ENCODE measurements at places on chromosomes 7 and 10.

GRCh38 chr7:47371317-47371716, 210.6 kb downstream of the TNS3 start:
- DNase-seq, result no peak

DNA sequence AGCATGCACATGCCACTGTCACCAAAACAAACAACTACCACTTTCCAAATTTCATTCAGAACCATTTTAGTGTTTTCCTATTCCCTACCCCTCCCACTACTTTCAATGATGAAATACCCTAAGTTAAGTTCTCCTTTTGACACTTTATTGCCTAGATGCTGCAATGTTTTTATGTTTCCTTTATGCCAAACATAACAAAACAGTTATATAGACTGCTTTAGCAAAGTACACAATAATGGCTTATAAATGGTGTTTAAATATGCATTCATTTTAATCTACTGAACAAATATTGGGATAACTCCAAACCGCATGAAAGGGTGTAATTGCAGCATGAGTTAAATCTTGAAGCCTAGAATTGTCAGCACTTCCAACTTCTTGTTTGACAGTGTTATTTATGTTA, 69.2 kb downstream of the PHYHIPL start:
- DNase-seq, result no peak

DNA sequence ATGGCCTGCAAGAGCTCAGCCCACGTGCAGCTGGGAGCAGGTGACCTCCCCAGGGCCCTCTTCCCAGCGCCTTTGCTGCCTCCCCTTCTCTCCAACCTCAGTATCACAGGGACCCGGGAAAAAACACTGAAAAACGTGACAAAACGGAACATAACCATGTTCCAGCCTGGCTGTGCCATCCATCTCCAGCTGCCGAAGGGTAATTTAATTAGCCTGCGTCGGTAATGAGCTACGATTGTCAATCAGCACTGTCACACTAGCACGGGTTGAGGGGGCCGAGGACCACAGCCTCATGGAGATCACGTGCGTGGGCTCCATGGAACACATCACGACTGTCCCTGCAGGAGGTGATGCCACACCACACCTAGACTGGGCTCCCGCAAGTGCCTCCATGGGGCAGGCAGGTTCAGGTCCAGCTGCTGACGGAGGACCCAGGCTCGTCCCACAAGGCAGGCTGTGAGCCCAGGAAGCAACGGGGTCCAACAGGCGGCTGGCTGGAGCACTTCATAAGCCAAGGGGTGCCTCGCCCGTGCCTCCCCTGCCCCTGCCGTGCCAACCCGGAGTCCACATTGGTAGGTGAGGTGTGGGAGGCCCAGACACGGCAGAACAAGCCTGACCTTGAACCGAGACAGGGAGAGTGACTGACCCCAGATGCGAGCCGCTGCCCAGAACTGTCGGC, 199.5 kb downstream of the ELFN1 start:
- DNase-seq, result no peak

DNA sequence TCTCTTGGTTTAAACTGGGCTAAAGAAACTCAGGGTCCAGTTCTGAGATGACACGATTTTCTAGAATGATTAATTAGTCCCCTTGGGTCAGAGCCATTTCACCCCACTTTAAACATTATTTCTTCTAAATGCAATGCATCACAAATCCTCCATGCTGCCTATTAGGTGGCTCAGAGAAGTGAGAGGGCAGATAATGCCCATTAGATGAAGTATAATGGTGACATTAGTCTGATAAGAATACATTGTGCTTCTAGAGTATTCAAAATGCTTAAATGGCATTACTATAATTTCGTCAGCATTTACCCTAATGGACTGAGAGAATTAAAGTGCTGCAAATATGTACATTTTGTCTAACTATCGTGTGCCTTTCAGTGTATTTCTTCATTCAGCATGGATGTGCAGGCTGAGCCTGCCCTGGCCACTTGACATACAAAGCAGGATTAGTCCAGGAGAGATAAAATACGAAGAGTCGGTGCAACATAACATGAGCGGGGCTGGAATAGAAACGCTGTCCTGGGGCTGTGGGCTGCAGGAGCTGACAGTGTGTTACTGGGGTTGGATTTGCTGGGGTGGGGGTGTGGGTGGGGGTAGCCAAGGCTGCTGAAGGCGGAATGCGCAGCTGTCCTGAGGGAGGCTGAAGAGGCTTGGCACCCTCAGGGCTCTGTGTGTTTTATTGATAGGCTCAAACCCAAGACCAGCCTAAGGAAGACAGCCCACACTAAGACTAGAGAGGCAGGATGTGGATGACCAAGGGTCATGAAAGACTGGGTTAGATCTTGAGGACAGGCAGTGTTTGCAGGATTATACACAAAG, 52.8 kb upstream of the KLF6 start:
- DNase-seq, result no peak

GRCh38 chr7:25597946-25598345, 369.7 kb upstream of the NPVF start:
- no peak for DNase-seq

DNA sequence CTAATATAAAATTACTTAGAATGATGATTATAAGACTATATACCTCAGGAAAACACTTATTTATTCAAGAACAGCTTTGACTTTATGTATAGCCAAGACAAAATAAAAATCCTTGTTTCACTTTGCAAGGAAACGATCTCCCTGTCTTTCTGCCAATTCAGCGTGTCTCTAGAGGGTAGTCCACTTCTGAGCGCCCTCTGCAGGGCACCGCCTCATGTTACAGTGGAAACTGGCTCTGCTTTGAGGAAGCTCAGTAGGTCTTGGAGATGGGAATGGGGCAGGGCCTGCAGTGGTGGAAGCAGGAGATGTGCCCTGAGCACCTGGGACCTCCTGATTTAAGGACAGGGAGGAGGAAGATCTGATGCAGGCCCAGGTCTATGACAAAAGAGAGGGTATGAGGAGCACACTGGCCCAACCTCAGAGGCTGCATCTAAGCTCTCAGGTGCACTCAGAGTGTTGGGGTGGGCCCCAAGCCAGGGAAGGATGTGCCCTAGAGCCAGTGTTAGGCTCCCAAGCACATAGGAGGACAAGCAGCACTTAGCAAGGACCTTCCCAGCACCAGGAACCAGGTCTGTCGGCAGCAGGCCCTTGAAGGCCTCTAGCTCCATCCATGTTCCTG, 481.0 kb downstream of the TNS3 start:
- DNase-seq, result peak; percentile 53

GRCh38 chr7:36787933-36788378, 63.7 kb upstream of the AOAH start:
- no peak for DNase-seq

GRCh38 chr10:48501226-48501625, 103.6 kb downstream of the ARHGAP22 start:
- DNase-seq, result no peak

DNA sequence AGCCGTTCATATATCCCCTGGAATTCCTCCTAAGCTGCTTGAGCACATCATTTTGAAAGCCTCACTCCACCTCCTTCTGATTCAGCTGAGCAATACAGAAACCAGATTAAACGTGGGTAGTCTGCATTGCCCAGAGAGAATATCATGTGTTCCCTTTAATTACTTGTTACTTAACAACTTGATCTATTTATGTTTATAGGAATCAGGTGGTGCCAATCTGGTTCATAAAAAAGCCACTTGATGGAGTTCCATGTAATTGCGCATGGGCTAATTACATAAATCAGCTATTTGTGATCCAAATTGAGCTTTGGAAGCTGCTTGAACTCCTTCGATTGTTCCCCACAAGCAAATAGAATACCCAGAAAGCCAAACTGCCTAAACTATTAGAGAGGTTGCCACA, 114.7 kb upstream of the ADCY1 start:
- DNase-seq, result no peak

DNA sequence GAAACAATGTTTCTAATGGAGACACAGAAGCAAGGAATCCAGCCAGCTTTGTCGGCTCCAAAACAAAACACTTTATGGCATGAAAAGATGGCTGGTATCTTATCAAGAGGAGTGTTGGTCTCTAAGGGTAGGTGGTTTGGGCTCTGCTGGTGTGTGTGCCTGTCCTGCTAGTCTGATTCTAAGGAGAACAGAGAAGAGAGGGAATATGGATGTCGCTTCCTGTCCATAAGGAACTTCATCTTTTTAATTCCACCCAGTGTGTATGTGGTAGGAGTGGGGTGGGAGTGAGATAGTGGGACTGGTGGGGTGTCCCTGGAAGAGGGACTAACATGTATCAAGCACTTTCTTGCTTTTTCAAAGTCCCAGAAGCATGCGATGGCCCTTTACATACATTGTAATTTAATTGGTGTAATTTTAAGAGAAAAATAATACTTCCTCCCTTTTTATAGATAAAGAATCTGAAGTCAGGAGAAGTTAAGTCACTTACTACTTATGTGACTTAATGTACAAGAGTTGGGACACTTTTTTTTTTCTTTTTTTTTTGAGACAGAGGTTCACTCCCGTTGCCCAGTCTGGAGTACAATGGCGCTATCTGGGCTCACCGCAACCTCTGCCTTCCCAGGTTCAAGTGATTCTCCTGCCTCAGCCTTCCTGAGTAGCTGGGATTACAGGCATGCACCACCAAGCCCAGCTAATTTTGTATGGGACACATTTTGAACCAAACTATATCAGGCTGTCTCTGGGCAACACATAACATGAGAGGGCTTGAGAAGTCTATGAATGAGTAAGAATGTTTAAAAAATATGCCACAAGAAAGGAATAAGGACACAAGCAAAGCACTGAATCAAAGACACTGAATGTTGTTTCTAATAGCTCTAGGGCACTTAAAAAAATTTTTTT, 18.8 kb downstream of the NT5C3A start:
- DNase-seq, result no peak

DNA sequence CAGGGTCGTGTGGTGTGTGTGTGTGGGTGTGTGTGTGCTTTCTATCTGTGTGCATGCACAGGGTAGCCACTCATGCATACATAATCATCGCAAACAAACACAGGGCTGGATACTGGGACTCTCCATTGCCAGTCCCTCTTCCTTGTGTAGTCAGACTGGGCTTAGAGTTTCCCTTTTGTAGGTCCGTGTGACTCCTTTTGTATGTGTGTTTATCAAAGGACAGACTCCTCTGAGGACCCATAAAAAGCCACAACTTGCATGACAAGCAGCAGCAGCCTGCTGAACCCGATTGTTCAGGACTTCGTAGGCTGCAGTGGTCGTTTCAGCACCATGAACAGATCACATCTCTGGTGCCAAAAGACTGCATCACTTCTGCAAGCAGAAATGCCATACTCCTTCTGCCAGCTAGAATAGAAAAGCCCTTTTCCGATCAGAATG, 895 bp downstream of the VSTM2A start:
- no peak for DNase-seq

DNA sequence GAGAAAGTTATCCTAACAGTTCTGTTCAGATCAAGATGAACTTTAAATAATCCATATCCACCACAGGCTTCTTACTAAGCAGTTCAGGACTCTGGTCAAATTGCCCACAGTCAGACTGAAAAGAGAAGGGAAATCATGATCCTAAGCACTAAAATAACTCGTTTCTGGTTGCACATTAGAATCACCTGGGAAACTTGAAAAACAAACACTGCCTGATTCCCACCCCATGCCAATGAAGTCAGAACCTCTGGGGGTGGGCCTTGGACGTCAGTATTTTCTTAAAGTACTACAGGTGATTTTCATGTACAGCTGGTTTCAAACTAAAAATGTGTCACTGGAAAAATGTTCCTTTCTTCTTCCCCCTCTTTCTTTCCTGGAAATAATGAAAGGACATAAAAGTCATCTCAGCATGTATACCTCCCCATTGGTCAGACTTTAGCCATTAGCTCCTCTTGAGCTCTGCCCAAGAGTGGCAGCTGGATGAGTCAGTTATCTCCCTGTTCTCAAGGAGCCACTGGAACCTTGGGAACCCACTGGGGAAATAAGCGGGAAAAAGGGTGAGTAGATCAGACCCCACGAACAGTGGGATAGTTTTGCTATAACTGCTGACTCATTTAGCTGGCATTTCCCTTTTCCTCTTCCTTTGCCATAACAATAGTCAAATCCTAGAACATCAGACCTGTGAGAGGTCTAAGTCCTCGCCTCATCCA, 75.3 kb upstream of the IL6 start:
- no peak for DNase-seq

DNA sequence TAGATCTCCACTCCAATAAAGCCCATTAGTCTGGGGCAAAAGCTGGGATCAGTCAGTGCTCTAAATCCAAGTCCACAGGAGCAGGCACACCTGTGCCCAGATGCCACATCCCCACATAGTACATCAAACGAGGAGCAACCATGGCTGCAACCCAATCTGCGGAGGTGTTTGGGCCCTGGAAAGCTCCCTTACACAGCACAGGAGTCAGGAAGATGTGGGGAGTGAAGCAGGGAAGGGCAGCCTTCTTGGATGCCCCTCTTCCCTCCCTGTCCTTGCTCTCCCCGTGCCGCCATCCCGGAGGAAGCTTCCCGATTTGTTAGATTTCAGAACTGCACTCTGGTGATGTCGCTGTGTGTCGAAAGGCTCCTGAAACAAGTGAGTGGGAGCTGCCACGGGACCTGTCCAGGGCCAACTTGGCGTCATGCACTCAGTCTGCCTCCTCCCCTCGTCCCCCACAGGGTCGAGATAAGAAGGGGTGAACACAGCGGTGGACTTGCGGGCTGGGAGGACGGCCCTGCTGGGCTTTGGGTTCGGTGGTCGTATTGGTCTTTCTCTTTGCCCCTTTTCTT, 230.6 kb upstream of the GRB10 start:
- no peak for DNase-seq

- DNase-seq, result no peak
Measured at GRCh38 chr7:38102507-38102906, 75.5 kb upstream of the STARD3NL start.

DNA sequence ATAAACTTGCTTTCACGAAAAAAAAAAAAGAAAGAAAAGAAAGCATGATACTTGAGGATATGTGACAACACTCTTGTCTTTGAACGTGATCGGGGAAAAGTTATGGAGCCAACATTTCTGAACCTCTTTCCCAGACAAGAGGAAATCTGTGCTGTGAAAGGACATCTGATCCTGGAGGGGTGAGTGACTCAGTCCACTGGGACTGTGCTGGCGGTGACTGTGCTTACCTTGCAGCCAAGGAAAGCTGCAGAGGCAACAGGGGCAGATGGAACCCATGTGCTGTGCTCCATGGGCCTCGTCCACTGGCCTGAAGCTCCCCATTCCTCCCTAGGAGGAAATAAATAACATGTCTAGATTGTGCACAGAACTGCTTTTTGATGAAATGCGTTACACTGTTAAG, 116.5 kb upstream of the RAB11FIP2 start:
- DNase-seq, result no peak

DNA sequence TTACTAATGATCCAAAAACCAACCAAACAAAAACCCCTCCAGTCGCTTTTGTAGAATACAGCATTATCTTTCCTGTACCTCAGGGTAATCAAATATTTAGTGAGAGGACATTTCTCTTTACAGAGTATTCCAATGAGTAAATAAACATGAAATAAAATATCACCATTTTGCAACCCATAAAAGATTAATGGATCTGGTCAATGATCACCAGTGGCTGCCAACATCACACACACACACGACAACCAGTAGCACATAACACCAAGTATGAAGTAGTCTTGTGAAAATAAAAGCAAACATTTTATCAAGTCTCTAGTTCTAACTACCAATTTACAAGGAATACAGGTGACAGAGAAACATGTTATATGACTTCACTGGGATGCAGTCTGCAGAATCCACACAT, 188.6 kb upstream of the IMMP2L start:
- DNase-seq, result no peak
